ENCODE measurements at places on chromosomes 5 and 9.

- no peaks in the 10 kb centered on the region for H3K27me3 ChIP-seq
- no peaks in the 10 kb centered on the region for H3K36me3 ChIP-seq
- no peak overlapping the region for H3K27ac ChIP-seq
- DNase-seq: no peak
- H3K4me1 ChIP-seq: no peaks in the 10 kb centered on the region
These were observed 197.8 kb downstream of the FRMD3 start for GRCh38 chr9:83340451-83340850.

- H3K4me3 ChIP-seq: no peak overlapping the region
- H3K27me3 ChIP-seq: no peaks in the 10 kb centered on the region
- DNase-seq: no peak
- no peak overlapping the region for H3K27ac ChIP-seq
- peaks cover 62% of the 10 kb centered on the region for H3K4me1 ChIP-seq
These were observed 13.8 kb downstream of the SNX30 start for GRCh38 chr9:112764344-112764743.

DNA sequence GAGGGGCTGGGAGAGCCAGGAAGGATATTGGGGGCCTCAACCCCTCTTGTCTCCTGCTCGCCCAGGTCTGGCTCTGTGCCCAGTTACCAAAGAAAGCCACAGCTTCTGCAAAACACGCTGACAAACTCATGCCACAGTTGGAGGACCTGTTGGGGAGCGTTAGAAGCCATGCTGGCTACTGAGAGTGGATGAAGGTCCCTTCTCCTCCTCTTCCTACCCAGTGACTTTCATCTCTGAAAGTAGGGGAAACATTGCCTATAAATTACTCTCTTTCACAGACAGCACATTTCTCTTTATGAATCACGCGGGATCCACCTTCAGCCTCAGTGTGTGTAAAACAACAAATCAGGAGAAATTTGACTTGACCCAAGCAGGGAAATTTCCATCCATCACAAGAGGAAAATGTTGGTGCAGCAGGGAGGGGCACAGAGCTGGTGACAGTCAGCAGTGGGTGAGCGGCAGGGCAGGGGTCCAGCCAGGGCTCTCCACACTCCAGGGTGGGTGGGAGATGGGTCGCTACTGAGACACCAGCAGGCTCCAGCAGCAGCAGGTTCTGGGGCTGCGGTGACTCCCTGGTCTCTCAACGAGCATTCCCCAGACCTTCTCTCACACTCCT lies 181.9 kb downstream of the FGF18 start:
- no peak for DNase-seq
- peaks cover 7% of the 10 kb centered on the region for H3K4me1 ChIP-seq
- H3K36me3 ChIP-seq: no peaks in the 10 kb centered on the region
- H3K27ac ChIP-seq: no peak overlapping the region
- peaks cover 33% of the 10 kb centered on the region for H3K27me3 ChIP-seq
- no peak overlapping the region for H3K4me3 ChIP-seq

DNA sequence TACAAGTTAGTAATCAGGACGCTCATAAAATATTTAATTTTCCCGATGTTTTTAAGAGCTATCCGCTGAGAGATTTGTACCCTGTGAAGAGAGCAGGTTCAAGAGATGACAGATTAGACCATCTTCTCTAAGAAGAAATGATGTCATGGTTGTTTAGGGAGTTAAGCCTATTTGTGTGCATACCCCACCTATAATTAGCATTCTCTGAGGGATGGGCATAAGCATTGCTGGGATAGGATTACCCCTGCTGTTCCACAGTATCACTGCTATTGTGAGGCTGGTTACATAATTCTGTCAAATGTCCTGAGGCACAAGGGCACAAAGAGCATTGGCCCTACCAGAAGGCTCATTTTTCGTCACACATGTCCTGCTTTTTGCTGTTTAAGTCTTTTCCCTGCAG lies 687.0 kb downstream of the CETN3 start:
- H3K36me3 ChIP-seq: no peaks in the 10 kb centered on the region
- no peak for DNase-seq
- H3K4me3 ChIP-seq: no peak overlapping the region

GRCh38 chr9:80874276-80874675 lies 815.1 kb downstream of the TLE1 start:
- no peak overlapping the region for H3K4me3 ChIP-seq
- no peak for DNase-seq
- no peaks in the 10 kb centered on the region for H3K36me3 ChIP-seq
- no peaks in the 10 kb centered on the region for H3K4me1 ChIP-seq
- H3K27me3 ChIP-seq: no peaks in the 10 kb centered on the region

GRCh38 chr5:180611140-180611850 lies 20.0 kb upstream of the SCGB3A1 start:
- peaks cover 1% of the 10 kb centered on the region for H3K4me1 ChIP-seq
- no peak overlapping the region for H3K27ac ChIP-seq
- peaks cover 4% of the 10 kb centered on the region for H3K36me3 ChIP-seq
- no peaks in the 10 kb centered on the region for H3K27me3 ChIP-seq
- H3K4me3 ChIP-seq: no peak overlapping the region
- no peak for DNase-seq

- DNase-seq: no peak
- no peak overlapping the region for H3K27ac ChIP-seq
- no peaks in the 10 kb centered on the region for H3K4me1 ChIP-seq
- peaks cover 46% of the 10 kb centered on the region for H3K27me3 ChIP-seq
These were observed 18.0 kb downstream of the TMOD1 start for GRCh38 chr9:97519441-97519970.

GRCh38 chr5:87154191-87154590 lies 113.5 kb upstream of the RASA1 start:
- no peak overlapping the region for H3K27ac ChIP-seq
- no peak overlapping the region for H3K4me3 ChIP-seq
- no peak for DNase-seq
- peaks cover 7% of the 10 kb centered on the region for H3K4me1 ChIP-seq
- no peaks in the 10 kb centered on the region for H3K27me3 ChIP-seq
- H3K36me3 ChIP-seq: no peaks in the 10 kb centered on the region

DNA sequence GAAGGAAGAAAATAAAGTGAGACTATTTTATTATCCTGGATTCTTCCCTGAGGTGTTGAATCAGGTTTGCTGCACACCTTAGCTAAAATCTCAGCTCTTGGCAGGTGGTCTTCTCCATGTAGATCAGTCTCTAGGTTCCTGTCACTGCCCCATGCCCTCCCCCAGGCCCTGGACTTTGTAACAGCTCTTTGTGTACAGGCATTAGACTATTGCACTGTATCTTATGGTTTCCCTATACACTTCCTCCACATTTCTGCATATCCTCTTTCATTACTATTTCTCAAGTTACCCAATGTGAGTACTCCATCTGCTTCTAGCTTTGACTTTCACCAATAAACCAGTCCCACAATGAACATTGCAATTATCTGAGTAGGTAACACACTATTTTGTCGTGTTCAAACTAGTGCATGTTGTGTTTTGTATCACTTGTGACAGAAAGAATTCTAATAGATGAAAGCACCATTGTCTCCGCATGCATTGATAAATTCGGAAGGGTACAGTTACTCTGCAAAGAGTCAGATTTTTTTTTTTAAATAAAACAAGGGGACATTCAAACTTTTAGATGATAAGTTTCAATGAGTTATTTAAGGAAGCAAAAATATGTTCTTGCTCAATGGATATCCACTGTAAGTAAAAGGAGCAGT lies 1348.7 kb upstream of the C9orf72 start:
- no peaks in the 10 kb centered on the region for H3K4me1 ChIP-seq
- no peaks in the 10 kb centered on the region for H3K36me3 ChIP-seq
- H3K4me3 ChIP-seq: no peak overlapping the region
- H3K27ac ChIP-seq: no peak overlapping the region

Measured in central memory CD8-positive, alpha-beta T cell (primary cell).